H7 (cell line): ENCODE measurements at places on chromosomes 1 and 21. TPM values are rescaled to one million over a fixed set of nuclear protein-coding genes. Genes with fewer than 3 reads are reported as not detected.

Gene LGR6
- 0.24 and 0.41 TPM in 2 replicates for total RNA-seq

Gene OR2T34
- total RNA-seq = not detected in 2 replicates

Gene RIMKLA
- 1.1 and 2.7 TPM in 2 replicates for total RNA-seq

Gene OLIG2
- total RNA-seq = 0.17 and 0.67 TPM in 2 replicates

Gene LCK
- total RNA-seq = 70.5 and 75.8 TPM in 2 replicates

Gene FCGR3B
- not detected in 2 replicates for total RNA-seq

Gene PLEKHG5
- total RNA-seq = 17.2 and 27.4 TPM in 2 replicates

Gene GPR25
- total RNA-seq = not detected in 2 replicates

Gene CRYBG2
- 7.9 and 8.7 TPM in 2 replicates for total RNA-seq

Gene NLRP3
- total RNA-seq = 0.55 and 1.4 TPM in 2 replicates

Gene MORC3
- total RNA-seq = 15.3 and 24.9 TPM in 2 replicates

Gene OR2M3
- total RNA-seq = not detected in 2 replicates

Gene TMEM61
- 1.0 and 1.8 TPM in 2 replicates for total RNA-seq

Gene SPATA45
- total RNA-seq = 0.38 and 0.63 TPM in 2 replicates

Gene LCE2B
- total RNA-seq = not detected in 2 replicates

Gene RGSL1
- total RNA-seq = not detected in 2 replicates

Gene NECAP2
- 69.5 and 80.0 TPM in 2 replicates for total RNA-seq

Gene S100A7
- total RNA-seq = not detected in 2 replicates

Gene PALMD
- total RNA-seq = not detected in 2 replicates
